NCI-H1048 (cell line): ENCODE measurements at places on chromosomes 1 and 21.

- no peak for DNase-seq
These were observed 159.2 kb downstream of the HFM1 start for GRCh38 chr1:91245435-91245834.

- peak; percentile 70 for DNase-seq
These were observed 2.7 kb downstream of the GRHL3 start for GRCh38 chr1:24321697-24322469.

GRCh38 chr1:44049839-44050238 is 18.6 kb upstream of the SLC6A9 start:
- no peak for DNase-seq

DNA sequence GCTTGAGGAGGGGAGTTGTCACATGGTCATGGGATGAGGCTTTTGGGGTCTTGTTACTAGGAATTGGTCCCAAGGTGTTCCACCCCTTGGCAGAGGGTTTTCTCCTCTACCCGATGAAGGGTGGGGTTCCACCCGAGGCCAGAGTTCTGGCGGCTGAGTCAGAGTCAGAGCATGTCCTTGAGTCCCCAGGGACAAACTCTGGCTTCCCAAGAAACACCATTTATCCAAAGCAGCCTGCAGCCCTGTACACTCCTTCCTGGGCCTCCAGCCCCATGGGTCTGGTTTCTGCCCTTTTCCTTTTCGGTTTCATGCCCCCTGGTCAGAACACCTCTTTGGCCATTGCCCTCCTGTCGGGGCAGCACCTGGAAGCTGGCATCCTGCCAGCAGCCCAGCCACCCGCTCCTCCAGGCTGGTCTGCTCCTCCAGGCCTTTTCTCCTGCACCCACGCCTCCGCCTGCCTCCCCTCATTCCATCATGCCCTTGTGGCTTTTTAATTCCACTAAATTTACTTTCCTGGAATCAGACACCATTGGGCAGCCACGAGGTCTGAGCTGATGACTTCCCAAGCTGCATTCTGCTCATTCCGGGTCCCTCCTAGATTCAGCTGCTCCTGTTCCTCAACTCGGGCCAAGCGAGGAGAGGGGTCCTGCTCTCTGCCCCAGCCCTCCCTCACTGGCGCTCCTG is 301.7 kb upstream of the VAMP3 start:
- DNase-seq = no peak

DNA sequence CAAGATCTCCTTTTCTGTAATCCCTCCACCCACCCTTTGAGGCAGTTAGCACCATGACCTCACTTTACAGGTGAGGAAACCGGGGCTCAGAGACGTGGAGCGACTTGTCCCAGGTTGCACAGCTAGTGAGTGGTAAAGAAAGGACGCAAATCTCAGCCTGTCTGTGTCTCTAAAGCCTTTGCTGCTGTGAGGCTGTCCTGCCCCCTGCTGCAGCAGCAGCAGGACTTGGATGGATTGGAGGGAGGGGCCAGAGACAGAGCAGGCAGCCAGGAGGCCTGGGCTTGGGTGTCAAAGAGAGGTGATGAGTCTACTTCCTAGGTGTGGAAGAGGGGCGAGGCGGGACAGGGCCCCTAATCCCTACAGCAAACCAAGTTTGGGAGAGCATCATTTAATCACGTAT is 69.6 kb downstream of the PTPRU start:
- no peak for DNase-seq

DNA sequence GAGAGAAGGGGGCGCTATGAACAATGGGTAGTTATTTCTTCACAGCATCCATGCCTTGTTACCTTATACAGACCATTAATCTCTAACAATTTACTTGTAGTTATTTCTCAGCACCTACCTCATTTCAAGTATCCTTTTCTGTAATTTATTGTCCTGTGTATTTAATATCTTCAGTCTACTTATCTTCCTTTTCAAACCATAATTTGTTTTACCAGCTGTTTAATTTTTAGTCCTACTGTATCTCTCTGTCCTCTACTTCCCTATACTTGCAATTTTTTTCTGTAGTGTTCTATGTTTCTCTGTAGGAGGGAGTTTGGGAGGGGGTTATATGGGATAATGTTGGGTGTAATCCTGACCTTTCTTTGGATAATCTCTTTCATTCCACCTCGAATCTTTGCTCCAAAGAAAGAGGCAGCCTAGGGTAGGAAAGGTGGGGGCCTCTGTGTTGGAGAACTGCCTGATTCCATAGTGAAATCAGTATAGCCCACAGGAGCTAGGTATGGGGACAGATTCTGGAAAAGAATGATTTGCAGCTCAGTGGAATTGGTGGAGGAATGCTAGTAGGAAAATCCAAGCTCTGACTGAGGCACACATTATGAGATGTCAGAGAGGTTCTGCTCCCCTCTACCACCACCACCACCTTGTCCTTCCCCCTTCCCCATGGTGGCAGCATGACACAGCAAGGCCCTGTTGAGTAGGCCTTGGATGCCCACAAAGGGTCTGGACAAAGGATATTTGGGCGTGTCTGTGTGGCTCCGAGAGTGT is 642 bp downstream of the MLLT11 start:
- no peak for DNase-seq

GRCh38 chr21:39651206-39651605 is 38.5 kb downstream of the B3GALT5 start:
- DNase-seq = no peak

GRCh38 chr1:8015809-8016165 is 10.3 kb downstream of the ERRFI1 start:
- DNase-seq = no peak

DNA sequence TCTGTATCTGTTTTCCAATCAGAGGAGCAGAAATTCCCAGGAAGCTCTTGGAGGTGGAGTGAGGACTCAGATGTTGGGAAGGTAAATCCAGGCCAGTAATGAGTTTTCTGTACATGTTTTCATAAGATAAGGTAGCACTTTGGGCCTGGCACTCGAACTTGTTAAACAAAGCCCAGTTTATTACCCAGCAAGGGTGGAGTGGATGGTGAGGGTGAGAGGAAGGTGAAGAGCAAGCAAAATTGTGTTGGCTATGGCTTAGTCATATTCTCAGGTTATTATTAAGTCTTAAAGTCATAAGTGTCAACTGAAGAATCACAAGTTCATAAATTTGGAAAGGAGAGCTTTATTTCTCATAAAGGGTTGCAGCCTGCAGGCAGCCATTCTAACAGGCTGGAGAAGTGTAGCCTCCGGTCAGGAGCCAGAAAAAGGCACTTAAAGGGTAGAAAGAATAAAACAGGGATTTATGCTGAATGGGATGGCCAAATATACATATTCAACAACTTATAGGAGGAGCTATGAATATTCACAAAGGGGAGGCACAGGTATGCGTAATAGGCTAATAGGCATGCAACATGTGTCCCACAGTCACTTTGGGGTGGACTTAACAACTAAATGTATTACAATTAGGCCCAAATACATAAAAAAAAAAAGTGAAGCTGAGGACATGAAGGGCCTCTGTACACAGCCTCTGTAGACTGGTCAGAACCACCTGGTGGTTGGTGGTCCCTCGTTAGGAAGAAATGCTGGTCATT is 523.9 kb downstream of the LMO4 start:
- no peak for DNase-seq

DNA sequence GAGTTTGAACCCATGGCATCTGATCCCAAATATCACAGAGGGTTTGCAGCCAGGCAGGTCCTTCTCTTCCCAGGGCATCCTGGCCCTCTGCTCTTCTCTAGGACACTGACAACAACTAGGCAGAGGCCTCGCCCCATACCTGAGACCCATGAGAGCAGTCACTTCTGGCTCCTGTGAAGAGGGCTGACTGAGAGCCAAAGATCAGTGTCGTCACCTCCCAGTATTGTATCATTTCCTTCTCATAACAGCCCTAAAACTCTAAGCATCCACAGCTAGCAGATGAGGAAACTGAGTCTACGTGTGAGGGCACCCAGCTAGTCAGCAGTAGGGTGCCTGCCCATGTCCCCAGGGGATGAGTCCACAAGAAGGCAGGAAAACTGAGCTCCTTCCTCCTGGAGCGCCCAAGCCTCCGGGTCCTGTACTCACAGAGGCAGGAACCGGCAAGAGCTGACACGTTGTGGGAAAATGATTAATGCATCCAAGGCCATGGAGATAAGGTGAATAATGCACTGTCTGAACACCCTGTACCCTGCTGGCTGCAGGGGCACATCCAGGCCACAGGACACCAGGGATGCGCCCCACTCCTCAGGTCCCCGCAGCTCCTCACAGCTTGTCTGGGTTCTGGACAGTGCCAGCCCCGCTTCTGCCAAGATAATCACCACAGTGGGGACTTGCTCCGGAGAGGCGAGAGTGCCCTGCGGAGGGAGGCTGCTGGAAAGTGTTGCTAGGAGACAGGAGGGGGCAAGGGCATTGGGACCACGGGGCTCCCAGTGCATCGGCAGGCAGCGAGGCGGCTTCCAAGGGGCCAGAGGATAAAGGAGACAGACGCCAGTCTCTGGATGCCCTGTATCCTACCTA is 340.0 kb downstream of the NPHP4 start:
- DNase-seq = no peak

DNA sequence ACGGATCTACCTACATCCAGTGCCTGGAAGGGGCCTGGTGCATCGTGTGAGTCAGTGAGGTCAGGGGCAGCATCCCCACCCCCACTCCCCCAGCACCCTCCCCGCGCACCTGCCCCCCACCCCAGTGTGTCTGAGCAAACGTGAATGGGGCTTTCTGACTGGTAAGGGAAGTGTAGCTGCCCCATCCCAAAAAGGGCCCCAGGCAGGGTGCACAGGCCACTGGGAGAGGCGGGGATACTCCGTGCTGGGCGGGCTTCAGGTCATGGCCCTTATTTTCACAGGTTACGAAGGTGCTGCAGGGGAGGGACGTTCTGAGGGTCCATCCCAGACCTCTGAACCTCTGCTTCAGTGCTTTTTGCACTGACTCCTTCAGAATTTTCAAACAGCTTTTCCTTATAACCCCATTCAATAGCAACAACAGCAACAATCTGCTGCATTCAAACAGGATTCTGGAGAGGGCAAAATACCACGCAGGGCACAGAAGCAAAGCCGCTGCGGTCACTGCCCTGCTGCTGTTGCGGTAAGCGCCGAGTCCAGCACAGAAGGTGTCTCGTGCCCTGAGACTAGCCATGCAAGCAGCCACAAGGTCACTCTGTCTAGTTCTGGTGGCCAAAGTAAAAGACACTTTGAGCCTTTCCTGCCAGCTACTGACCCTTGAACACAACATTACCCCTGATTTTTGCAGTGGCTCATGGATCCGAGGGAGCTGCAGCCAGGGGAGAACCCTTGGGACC is 10.3 kb downstream of the TTC34 start:
- DNase-seq = no peak

DNA sequence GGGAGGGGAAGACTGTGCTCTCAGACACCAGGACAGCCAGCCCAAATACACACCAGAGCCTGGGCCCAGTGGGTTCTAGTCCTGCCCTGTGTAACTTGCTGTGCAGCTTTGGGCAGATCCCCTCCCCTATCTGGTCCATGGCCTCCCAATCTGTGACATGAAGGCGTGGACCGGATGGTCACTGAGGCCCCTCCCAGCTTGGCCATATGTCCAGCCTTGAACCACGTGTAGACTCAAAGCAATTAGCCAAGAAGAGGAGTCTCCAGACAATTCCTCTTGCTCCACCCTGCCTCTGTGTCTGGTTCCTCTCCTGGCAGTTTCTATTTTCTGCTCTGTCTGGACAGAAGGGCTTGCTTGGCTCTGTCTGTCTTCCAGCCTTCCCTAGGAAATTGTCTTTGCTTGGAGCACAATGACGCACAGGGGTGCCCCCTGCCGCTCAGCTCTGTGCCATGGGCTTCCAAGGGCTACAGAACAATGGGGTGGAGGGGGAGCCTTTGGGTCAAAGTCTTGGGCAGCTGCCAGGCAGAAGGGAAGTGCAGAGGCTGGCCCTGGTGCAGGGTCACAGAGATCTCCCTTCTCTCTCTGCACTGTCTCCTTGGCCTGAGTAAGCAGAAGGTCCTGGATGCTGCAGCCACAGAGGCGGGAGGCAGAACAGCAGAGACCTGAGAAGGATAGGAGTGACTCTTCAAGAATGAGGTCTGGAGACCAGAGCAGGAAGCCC is 66.1 kb downstream of the TENT5C start:
- no peak for DNase-seq

- no peak for DNase-seq
These were observed 214.7 kb upstream of the EDN2 start for GRCh38 chr1:41698916-41699860.

GRCh38 chr1:89363638-89364536 is at the start of gene GBP6:
Gene GBP6 (plus strand): TSS chr1:89364059. CDS start chr1:89368552, 4,493 bp downstream.
- no peak for DNase-seq

GRCh38 chr1:17569200-17570139 is 30.0 kb downstream of the ARHGEF10L start:
- DNase-seq = no peak

GRCh38 chr21:28867401-28867800 is 125.3 kb downstream of the LTN1 start:
- DNase-seq = no peak

- DNase-seq = no peak
These were observed 15.4 kb downstream of the SLC2A7 start for GRCh38 chr1:9010781-9011323.
